Cerebellum (tissue), 4 donors: ENCODE measurements at places on chromosomes 12 and 14. TPM values are rescaled to one million over a fixed set of nuclear protein-coding genes. Genes with fewer than 3 reads are reported as not detected.

The SLC25A21 gene
- 1.7 TPM for total RNA-seq

DNA sequence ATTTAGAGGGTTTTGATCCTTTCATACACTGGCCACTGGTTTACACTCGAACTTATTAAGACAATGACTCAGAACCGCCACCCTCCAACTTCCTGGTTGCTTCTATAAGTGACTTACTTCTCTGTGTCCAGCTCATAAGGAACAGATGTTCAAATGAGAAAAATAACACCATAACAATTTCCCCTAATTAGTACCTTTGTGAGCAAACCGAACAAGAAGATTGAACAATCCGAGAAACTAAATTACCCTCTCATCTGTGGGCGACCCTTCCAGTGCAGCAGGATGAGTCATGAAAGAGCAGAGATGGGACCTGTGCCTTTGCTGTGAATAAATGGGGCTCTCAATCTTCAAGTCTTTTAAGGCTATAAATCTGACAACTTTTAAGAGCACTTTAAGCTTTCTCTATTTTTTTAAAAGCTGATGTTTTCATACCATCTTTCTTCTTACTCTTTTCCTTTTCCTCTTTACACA, 146.8 kb upstream of the RASSF8 start:
- no peak for DNase-seq

GRCh38 chr14:29016050-29016900, 249.7 kb downstream of the FOXG1 start:
- DNase-seq, result no peak

- DNase-seq, result no peak
These were observed 77.8 kb downstream of the HSD17B6 start for GRCh38 chr12:56840922-56841321.

The KRT6C gene
- total RNA-seq, result not detected

The ANO2 gene
- 17.1 TPM for total RNA-seq

GRCh38 chr12:32331133-32331532, 68.2 kb upstream of the FGD4 start:
- DNase-seq, result no peak

DNA sequence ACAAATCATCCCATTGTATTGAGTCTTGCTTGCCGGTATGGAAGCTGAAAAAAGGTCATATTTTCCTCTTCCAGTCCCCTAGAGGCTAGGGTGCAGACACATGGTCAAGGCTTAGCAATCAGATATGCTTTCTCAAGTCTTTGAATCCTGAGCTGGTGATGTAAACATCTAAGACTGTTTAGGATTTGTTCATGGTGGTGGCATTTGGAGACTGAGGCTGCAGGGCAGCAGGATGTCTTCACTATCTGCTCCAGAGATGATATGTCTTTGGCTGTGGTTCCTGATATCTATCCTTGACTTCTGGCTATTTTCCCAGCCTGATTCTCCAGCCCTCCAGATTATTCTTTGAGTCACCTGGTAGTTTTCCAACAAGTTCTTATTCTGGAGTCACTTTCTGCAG, 50.5 kb upstream of the DACT1 start:
- DNase-seq, result no peak

DNA sequence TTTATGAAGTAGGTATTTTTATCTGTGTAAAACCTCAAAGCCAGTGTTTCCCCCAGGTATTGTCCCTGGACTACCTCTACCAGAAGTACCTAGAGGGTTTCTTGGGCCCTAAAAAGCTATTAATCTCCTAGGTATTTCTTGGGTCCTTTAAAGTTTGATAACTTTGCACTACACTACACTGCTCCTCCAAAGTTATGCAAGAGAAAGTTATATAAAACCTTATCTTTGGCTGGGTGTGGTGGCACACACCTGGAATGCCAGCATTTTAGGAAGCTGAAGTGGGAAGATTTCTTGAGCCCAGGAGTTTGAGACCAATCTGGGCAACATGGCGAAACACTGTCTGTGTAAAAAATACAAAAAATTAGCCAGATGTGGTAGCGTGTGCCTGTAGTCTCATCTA, 34.9 kb downstream of the PTPN21 start:
- DNase-seq, result no peak

DNA sequence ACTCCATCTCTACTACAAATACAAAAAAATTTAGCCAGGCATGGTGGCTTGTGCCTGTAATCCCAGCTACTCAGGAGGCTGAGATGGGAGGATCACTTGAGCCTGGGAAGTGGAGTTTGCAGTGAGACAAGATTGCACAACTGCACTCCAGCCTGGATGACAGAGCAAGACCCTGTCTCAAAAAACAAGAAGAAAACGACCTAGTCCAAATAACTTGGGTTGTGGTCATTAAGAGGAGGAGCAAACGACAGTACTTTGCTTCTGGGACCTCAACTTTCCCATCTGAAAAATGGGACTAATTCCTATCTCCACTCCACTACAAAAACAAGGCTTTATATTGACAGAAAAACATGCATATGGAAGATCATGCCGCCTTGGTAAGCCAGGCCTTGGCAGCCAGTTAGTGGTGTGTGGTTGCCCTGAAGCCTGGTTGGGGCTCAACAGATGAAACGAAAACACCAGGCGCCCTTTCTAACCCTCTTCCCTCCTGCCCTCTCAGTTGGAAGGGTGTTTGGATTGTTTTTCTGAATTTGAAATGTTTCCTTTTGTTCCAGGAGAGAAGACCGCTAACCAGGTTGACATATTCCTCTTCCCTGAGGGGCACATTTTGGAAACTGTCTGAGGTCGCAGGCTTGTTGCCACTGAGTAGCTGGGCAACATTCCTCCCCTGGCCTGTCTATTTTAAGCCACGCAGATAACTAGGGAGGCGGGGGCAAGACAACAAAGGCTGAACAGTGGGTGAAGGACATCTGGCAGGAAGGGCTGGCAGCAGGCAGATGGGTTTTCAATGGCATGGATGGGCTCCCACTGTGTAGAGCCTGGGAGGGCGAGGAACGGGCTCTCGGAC, 13.7 kb upstream of the VPS37B start:
- DNase-seq, result no peak

DNA sequence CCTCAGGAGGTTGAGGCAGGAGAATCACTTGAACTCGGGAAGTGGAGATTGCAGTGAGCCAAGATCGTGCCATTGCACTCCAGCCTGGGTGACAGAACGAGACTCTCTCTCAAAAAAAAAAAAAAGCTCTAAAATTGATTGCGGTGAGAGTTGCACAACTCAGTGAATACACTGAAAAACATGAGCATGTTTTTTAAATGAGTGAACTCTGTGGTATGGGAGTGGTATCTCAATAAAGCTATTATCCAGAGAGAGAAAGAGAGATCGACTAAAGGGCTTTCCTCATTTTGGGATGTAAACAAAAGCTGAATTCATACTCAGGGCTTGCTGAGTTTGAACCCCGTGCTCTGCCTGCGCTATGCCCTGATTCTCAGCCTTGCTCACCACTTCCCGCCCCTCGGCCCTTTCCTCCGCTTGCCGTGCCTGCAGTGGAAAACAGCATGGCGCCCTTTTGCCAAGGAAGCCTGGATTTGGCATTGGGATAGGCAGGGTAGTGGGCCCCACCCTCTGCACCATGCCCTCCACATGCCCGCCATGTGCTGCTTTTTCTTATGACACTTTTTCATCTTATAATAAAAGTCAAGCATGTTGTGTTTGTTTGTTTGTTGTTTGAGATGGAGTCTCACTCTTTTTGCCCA, 102.5 kb downstream of the LGMN start:
- no peak for DNase-seq

The SCN8A gene
- 80.3 TPM for total RNA-seq

The RASAL1 gene
- 0.27 TPM for total RNA-seq

The GARIN6 gene
- total RNA-seq, result not detected

DNA sequence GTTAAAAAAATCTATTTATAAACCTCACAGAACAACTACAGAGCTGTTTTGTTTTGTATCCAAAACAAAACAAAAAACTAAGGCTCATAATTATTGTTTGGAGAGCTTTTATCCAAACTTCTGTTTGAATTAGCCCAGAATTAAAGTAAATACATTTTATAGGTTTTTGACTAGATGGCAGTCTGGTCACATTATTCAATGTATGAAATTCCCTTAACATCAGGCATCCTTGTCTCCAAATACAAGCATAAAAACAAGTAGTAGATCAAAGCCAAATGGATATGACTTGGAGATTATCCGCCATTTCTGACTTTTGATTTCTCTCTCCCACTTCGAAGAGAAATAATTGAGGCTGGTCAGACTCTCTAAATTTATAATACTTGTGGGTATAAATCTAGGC, 63.5 kb downstream of the SLC38A1 start:
- no peak for DNase-seq

The SIX4 gene
- total RNA-seq, result 1.3 TPM

DNA sequence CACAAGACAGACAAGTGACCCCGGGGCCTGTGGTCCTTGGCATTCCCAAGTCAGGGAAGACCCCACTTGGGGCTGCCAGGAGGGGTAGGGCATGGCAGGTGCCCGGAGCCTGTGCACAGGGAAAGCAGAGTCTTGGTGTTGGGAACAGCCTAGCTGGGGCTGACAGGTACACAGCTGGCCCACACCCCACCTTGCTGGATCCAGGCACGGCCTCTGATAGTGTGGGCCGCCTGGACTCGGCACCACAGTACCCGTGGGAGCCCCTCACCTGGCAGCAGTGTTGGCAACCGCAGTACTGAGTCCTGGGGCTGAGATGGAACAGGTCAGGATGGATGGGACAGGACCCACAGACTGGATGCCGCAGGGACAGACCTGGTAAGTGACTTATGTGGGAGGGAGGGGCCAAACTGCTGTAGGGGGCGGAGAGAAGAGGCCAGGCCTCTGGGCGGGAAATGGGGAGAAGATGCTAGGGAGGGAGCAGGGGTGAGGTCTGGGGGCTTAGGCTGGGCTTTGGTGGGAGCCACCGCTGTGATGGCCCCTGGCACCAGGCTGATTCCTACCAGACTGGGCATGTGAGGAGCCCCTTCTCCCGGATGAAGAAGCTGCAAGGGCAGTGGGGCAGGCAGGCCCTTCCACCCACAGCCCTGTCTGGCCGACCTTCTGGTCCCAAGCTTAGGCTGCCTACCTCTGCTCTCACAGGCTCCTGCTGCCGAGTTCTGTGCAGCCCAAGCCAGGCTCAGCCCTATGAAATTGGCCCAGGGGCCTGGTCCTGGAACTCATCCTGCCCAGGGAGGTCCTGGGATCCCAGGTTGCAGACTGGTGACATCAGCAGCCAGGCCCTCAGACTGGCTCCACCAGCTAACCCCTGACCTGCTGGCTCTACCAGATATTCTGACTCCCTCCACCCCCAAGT, at the start of gene TGM1:
Gene TGM1 (minus strand): TSS at position 357 of the 913 bp plus-strand sequence. CDS start 825 bp downstream, outside the sequence.
- no peak for DNase-seq

GRCh38 chr12:85266356-85266755, 13.7 kb upstream of the ALX1 start:
- DNase-seq, result no peak

GRCh38 chr14:35883677-35884293, 57.6 kb downstream of the BRMS1L start:
- DNase-seq, result no peak

DNA sequence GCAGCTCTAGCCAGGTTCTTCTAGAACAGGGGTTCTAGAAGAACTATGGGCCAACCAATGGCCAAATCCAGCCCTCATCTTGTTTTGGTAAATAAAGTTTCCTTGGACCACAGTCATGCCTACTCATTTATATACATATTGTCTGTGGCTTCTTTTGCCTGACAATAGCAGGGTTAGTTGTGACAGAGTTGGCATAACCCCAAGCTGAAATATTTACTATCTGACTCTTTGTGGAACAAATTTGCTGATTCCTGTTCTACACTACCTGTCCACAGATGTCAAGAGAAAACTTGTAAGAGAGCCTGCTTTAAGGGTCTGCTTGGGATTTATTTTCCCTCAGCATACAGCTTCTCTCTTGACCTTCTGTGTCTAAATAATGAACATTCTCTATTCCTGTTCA, 289.0 kb downstream of the KSR2 start:
- DNase-seq, result no peak

- no peak for DNase-seq
These were observed 44.9 kb downstream of the LGMN start for GRCh38 chr14:92703516-92703915.

GRCh38 chr14:24818058-24818822, 184.2 kb upstream of the GZMB start:
- no peak for DNase-seq

DNA sequence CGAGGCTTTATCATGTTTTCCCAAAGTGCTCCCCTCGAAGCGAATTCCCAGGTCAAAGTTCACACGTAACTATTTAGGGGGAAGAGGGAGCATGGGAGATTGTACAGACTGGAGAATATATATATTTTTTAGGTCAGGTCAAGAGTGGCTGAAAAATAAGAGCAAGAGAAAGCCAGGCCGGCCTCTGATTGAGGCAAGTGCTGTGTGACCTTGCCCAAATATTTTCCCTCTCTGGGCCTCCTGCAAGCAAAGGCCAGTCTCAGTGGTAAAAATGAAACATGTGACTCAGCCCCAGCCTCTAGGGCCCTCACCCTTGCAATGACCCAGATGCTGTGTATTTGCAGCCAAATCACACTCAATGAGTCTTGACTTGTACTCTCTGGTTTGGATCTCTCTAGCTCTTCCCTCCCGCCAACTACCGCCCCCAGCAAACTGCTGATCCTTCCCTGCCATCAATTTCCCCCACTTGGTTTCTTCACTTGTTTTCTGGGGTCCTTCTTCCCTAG, 34.1 kb downstream of the SMUG1 start:
- no peak for DNase-seq

DNA sequence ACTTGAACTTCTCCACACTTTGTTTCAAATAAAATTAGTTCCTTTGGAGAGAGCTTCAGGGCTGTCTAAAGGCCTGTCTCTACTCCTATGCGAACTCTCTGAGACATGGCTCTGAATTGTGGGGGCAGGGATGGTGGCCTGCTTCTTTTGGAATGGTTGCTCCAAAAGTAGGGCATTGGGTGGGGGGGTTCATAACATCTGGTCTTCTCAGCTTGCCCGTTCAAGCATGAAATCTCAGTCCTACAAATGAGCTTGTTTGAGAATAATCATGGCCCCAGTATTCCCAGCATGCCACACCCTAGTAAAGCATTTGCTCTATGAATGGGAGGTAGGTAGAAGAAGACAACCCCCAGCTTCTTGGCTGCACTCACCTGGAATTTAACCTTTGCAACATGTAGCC, 6.7 kb downstream of the GPR135 start:
- no peak for DNase-seq

GRCh38 chr14:34181338-34181737, 230.5 kb upstream of the EGLN3 start:
- DNase-seq, result no peak

- DNase-seq, result peak; percentile 75
These were observed at the start of gene PPP1R3E for GRCh38 chr14:23302290-23303225. PPP1R3E (minus strand) TSS chr14:23302859; CDS start chr14:23302576, 283 bp downstream.

GRCh38 chr12:76866726-76867125, 12.1 kb downstream of the CSRP2 start:
- DNase-seq, result no peak

The DNAI7 gene
- total RNA-seq, result 5.2 TPM

DNA sequence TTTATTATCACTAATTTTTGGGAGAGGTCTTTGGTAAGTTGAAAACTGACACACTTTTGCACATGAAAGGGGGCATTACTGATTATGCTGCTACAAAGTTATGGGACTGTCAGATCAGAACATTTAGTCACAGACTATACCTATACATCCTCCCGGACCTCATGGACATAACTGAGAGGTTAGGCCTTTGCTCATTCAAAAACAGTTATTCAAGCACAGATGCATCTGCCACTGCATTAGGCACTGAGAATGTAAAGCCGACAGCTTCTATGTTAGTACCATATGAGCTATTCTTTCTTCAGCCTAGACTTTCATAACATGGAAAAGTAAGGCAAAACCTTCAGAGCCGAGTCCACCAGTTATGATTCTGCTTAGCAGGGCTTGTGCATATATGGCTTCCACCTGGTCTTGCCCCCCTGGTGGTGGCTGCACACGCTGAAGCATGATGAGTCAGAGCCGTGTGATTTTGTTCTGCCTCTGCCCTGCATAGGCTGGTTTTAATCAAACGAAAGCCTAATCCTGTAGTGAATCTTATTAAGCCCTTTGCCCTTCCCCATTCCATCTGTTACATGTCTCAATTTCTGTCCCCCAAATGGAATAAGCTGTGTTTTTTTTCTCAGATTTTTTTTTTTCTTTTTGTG, 21.8 kb upstream of the RNU6-8 start:
- DNase-seq, result peak; percentile 25
